ENCODE measurements at places on chromosomes 12 and 14. TPM values are rescaled to one million over a fixed set of nuclear protein-coding genes. Genes with fewer than 3 reads are reported as not detected.
A peak's percentile ranks its signal among the peaks of the same experiment; 100 is the strongest.

DNA sequence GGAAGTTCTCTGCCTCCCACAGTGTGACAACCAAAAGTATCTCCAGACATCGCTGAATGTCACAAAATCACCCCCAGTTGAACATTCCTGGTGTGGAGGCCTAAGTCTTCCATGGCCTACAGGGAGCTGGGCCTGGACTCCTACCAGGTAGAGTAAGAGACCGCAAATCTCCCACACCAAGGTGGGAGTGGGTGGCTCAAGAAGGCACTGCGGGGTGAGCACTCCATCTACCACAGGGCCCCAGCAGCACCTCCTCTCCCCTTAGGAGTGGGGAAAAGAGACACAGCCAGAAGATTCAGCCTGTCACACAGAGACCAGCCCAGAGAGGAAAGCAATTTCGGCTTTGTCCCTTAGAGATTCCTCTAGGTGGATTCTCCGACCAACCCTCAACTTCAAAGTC is 25.5 kb downstream of the LRTM2 start:
- no peak for DNase-seq

- DNase-seq, result no peak
These were observed 90.8 kb downstream of the SLCO1B1 start for GRCh38 chr12:21221778-21222177.

DNA sequence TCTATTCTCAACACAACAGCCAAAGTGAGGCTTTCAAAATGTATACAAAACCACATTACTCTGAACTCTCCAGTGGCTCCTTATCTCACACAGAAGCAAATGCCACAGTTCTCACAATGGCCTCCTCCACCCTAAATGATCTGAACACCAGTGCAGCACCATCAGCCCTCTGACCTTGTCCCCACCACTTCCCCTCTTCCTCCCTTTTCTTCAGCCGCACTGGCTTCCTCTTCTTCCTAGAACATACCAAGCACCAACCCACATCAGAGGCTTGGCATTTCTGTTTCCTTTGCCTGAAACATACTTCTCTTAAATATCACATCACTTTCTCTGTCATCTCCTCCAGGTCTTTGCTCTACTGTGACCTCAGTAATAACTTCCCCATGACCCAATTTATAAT is 66.3 kb downstream of the GPR135 start:
- DNase-seq, result no peak

DNA sequence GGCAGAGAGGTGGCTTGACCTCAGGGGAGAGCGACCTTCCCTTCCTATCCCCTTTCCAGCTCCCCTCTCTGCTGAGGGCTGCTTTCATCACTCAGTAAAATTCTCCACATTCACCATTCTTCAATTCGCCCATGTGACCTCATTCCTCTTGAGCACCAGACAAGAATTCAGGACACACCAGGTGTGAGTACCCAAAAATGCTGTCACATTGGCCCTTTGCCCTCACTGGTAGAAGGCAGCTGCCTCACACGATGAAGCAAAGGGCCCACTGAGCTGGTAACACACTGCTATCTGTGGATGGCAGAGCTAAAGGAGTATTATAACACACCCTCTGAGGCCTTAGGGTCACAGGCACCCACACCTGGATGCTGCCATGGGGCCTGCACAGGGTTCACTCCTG is 59.7 kb downstream of the SSH1 start:
- DNase-seq, result no peak

KRT5 gene
- 0.56 TPM for polyA plus RNA-seq

GRCh38 chr12:28872654-28873268 is 276.3 kb upstream of the FAR2 start:
- peak; percentile 39 for DNase-seq

GRCh38 chr14:68983191-68983590 is 4.1 kb upstream of the ACTN1 start:
- peak; percentile 55 for DNase-seq

SLC10A1 gene
- polyA plus RNA-seq, result not detected

DNA sequence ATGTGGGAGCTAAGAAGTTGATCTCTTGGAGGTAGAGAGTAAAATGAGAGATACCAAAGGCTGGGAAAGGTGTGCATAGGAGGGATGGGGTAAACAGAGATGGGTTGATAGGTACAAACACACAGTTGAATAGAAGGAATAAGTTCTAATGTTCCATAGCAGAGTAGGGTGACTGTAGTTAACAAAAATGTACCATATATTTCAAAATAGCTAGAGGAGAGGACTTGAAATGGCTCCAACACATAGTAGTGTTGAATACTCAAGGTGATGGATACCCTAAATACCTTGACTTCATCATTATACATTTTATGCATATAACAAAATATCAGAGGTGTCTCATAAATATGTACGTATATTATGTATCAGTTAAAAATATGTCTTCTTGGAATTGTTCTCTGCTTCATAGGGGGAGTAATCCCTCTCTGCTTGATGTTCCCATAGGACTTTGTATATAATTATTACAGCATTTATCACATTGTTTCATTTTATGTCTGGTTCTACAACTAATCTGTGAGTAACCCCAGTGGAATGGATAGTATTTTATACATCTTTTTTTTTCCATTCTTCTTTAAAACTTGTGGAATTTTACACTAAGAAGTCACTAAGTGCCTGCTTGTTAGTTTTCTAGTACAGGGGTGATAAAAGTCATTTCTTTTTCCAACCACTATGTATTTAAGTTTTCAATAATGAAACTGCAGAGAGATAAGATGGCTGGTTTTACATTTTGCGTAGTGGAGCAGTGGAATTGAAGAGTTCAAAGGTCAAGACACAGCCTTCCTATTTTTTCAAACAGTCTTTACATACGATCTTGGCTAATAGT is 1940.0 kb upstream of the SEL1L start:
- no peak for DNase-seq

GPR68 gene
- 1.8 TPM for polyA plus RNA-seq

Measured in adrenal gland (tissue), 19 donors.